IMR-90 (cell line): ENCODE measurements at places on chromosomes 12 and 14. TPM values are rescaled to one million over a fixed set of nuclear protein-coding genes. Genes with fewer than 3 reads are reported as not detected.

DNA sequence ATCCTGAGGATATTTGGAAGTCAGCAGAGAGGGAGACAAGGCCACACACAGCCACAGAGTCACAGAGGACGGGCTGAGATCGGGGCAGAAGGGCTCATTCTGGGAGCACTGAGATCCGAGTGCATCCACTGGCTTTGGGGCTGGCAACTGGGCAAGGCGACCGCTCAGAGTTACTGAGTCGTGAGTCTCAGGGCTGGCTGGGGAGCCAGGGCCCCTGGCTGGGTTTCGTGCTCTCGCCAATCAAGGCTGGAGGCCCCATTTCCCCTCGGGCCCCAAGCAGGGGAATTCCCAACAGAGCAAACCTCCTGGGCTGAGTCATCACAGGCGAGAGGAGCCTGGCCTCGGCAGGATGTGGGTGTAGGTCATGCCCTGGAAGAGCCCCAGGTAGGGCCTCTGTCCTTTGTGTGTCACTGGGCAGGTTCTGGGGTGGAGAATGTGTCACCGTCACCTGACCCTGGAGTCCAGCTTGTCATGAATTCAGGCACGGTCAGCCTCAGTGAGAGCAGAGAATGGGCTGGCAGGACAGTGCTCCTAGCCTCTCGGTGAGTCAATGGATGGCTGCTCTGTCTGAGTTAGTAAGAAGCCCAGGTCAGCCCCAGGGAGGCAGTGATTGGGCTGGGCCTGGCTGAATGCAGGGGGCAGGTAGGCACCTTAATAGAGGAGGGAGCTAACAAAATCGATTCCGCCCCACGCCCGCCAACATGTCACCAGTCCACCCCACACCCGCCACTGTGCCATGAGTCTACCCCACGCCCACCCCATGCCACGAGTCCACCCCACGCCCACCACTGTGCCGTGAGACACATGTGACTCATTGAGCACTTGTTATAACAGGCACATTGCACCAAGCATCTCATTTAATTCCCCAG lies 16.9 kb downstream of the ASB2 start:
- DNase-seq, result peak; percentile 95

DNA sequence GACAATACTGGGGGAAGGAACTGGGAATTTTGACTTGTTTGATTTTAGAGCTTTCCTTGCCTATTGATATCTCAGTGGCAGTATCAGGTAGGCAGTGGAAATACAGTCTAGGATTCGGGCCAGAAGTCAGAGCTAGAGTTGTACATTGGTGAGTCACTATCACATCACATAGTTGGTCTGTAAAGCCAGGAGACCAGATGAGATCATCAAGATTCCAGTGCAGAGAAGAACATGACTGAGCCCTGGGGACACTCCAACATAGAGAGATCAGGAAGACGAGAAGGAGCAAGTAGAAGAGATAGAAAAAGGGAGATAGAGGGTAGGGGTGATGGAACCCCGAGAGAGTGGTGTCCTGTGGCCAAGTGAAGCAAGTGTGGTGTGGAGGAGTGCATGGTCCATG lies 46.6 kb upstream of the NR1H4 start:
- DNase-seq, result peak; percentile 72

DNA sequence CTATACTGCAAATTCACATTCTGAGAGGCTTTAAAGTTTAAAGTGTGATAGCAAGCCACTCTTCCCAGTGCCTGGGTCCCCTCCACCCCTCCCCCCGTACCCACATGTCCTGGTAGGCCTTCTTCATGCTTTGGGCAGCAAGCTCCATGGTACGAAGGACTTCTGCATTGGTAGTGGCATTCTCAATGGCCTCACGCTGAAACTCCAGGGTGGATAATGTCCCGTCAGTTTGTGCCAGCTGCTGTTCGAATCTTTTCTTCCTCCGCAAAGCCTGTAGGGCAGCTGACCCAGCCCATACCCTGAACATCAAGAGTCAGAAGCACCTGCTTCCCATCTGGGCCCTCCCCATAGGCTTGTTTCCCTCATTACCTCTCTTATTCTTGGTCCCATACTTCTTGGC lies 2.0 kb downstream of the CHMP4A start:
- no peak for DNase-seq

Gene KRT78
- total RNA-seq, result not detected in 2 replicates

- DNase-seq, result no peak
Observed at GRCh38 chr14:92847749-92848148, 53.6 kb downstream of the GOLGA5 start.

- no peak for DNase-seq
Observed at GRCh38 chr12:6871052-6871957, 1.8 kb downstream of the SPSB2 start.

DNA sequence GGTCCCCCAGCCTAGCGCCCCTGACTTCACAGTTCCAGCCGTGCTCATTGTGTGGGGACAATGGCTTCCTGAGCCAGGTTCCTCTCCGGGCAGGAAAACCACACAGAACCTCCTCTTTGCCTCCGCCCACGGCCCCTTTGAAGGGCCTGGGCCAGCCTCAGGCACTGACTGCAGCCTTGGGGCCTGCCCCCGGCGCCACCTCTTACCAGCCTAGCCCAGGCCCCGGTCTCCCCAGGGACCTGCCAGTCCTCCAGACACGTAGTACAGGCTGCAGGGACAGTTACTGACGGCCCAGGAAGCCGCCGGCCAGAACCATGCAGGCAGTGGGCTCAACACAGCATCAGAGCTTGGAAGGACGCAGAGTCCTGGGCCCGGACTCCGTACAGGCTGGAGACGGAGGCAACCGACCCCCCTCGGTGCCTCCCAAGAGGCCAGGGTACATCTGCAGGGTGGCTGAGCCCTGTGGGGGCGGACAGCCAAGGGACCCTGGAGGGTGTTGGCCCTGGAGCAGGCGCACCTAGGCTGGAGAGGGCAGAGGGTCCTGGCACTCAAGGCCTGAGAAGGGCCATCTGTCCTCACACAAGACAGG lies 20.9 kb upstream of the NUDT14 start:
- no peak for DNase-seq

GRCh38 chr14:104358528-104359300 lies 220.3 kb downstream of the KIF26A start:
- no peak for DNase-seq

DNA sequence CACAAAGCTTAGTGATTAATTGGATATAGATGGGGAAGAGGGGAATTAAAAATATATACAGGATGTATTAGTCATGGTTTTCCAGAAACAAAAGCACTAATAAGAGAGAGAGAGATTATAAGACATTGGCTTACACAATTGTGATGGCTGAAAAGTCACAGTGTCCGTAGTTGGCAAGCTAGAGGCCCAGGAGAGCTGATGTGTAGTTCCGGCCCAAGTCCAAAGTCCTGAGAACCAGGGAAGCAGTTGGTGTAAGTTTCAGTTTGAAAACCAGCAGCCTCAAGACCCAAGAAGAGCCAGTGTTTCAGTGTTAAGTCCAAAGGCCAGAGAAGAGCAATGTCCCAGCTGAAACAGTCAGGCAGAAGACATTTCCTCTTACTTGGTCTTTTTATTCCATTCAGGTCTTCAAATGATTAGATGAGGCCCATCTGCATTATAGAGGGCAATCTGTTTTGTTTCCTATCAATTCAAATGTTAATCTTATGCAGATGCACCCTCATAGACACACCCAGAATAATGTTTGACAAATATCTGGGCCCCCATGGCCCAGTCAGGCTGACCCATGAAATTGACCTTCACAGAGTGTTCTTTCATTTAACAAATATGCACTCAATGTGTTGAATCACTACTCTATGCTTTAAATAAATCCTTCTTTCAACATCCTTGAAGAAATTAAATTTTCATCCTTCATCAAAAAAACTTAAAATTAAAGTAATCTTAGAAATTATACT lies 67.2 kb upstream of the DIO2 start:
- DNase-seq, result peak; percentile 65

DNA sequence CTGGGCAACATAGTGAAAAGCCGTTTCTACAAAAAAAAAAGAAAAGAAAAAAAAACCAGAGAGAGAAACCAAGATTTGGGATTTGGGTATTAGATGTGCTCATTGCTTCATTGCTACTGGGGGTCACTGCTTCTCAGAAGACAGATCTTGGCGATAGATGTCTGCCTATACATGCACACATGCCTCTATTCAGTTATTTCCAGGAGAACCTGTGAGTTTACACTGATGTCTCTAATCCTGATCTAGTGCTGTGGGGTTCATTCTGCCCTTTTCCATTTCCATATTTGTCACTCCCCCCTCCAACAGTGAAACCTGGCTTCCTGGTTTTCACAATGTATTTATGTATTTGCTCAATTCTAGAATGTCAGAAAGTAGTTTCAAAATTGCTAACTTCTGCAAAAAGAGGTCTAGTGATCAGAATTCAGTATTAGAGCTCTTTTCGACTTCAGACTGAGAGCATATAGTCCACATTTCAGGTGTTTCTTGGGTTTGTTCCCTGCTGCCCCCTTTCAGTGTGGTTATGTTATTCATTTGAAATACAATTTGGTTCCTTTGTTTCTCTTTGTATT lies 111.0 kb downstream of the SLC25A47 start:
- DNase-seq, result no peak

DNA sequence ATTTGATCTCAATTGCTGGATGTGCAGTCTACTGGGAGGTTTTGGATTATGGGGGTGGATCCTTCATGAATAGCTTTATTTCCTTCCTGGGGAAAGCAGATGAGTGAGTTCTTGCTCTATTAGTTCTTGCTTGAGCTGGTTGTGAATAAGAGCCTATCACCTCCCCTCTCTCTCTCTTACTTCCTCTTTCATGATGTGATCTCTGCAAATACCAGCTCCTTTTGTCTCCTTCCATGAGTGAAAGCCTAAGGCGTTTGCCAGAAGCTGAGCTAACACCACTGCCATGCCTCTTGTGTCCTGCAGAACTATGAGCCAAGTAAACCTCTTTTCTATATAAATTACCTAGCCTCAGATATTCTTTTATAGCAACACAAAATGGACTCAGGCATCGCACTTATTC lies 302.7 kb downstream of the CCER1 start:
- DNase-seq, result no peak

DNA sequence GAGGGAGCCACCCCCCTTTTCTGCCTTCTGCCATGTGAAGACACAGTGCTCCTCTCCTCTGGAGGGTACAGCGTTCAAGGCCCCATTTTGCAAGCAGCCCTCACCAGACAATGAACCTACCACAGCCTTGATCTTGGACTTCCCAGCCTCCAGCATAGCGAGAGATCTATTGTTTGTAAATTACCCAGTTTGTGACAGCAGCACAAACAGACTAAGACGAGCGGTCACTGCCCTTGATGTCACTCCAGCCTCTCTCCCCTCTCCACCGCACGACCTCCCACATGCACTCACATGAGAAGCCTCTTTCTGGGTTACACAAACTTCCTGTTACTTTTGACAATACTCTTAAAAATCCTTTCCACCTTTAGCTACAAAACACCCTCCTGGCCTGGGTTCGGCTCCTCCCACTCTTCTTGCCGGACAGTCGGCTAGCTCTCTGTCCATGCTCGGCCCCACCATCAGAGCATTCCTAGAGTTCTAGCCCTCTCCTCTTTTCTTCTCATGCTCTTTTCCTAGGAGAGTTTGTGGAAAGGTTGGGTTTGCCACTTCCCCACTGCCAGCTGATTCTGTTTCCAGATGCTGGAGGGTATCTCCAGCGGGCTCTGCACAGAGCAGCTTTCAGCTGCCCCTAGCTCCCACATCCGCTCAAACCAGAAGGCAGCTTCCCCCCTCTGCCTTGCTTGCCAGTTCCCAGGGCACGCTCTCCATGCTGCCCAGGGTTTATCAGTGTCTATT lies 124.3 kb downstream of the FOXN3 start:
- no peak for DNase-seq

Gene RPS6KA5
- 0.28 and 0.36 TPM in 2 replicates for total RNA-seq

DNA sequence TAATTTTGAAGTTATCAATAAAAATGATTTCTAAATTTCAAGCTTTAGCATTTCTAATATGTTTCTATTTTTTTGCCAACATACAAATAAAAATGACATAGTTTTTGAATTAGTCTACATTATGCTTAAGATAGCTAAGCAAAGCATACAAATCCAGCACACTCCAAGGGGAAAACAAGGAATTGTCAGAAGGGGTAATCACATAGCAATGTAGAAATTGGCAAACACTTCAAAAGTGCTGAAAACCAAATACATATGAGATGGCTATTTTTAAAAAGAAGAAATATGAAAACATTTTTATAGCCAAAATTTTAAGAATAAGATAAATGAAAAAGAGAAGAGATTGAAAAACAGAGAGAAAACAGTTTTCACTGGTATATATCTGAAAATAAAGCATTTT lies 308.0 kb downstream of the SLC6A15 start:
- DNase-seq, result no peak

- peak; percentile 4 for DNase-seq
Observed at GRCh38 chr14:70987041-70987440, 79.8 kb downstream of the PCNX1 start.

Gene RIMBP2
- total RNA-seq, result not detected in 2 replicates

DNA sequence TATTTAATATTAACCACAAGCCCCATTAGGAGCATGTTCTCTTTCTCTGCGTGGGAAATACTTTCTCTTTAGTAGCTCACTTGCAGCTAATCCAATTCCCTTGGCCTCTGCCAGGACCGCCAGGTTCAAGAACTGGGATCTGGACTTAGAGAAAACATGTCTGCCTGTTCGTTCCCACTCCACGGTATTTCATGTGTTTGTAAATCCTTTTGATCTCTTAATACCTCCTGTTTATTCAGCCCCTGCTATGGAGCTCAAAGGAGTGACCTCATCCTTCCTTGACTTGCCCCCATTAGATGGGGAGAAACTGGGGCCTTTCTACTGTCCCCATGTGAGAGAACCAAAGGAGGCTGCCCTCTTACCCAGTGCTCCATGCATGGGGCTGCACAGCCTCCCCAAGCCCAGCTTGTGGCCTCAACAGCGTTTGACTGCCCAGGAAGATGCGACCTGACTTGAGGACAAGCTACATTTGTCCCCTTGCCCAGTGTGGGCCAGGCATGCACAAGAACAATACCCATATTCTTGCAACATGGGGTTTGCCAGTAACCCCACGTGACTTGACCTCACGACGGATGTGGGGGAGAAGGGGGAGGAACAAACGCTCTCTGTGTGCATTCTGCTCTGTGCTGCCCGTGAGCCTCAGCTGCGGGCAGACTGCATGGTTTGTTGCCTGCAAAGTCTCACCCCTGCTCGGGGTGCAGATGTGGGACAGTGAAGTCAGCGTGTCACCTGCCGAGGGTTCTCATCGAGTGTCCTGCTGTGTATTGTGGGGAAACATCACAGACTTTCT lies 30.3 kb downstream of the CD9 start:
- no peak for DNase-seq

GRCh38 chr12:68957273-68957672 lies 24.3 kb upstream of the CPM start:
- DNase-seq, result no peak

Gene DUSP6
- 70.1 and 78.6 TPM in 2 replicates for total RNA-seq

- DNase-seq, result no peak
Observed at GRCh38 chr12:31583878-31584277, 7.1 kb downstream of the DENND5B start.

GRCh38 chr12:61853945-61854344 lies 406.3 kb upstream of the USP15 start:
- DNase-seq, result no peak

GRCh38 chr12:95014554-95014953 lies 11.1 kb upstream of the NDUFA12 start:
- no peak for DNase-seq

- peak; percentile 17 for DNase-seq
Observed at GRCh38 chr14:91418387-91419043, 895 bp upstream of the CCDC88C start.

Gene KRT85
- total RNA-seq, result not detected in 2 replicates
